Osteoblast (primary cell): ENCODE measurements at places on chromosomes 6 and 20. TPM values are rescaled to one million over a fixed set of nuclear protein-coding genes. Genes with fewer than 3 reads are reported as not detected.

Gene LY6G5C
- total RNA-seq: 0.59 and 0.72 TPM in 2 replicates

Gene PTPRT
- not detected in 2 replicates for total RNA-seq

Gene SIRT5
- 8.5 and 9.0 TPM in 2 replicates for total RNA-seq

Gene TSBP1
- not detected in 2 replicates for total RNA-seq

Gene LTA
- total RNA-seq: not detected in 2 replicates

Gene USP49
- 3.6 and 3.8 TPM in 2 replicates for total RNA-seq

Gene BTN2A1
- total RNA-seq: 10.5 and 11.5 TPM in 2 replicates

Gene OVOL2
- not detected in 2 replicates for total RNA-seq

Gene CST5
- not detected in 2 replicates for total RNA-seq

Gene EDN1
- 0.88 and 1.4 TPM in 2 replicates for total RNA-seq

Gene BMP7
- total RNA-seq: not detected in 2 replicates

Gene STX11
- total RNA-seq: 0.29 and 0.36 TPM in 2 replicates

Gene KCNK15
- total RNA-seq: 81.3 and 121 TPM in 2 replicates

Gene SNAP25
- total RNA-seq: 1.8 TPM in 2 replicates

Gene ARMC12
- 0.36 and 0.59 TPM in 2 replicates for total RNA-seq

Gene ANGPT4
- total RNA-seq: under 0.01 TPM in 2 replicates

Gene ENPP4
- 6.5 and 10.0 TPM in 2 replicates for total RNA-seq

Gene BNIP5
- total RNA-seq: not detected in 2 replicates

Gene CFAP61
- not detected in 2 replicates for total RNA-seq

Gene CRISP3
- total RNA-seq: not detected in 2 replicates
